Panc1 (cell line): ENCODE measurements at places on chromosomes 2 and 18.
A peak's percentile ranks its signal among the peaks of the same experiment; 100 is the strongest.

DNA sequence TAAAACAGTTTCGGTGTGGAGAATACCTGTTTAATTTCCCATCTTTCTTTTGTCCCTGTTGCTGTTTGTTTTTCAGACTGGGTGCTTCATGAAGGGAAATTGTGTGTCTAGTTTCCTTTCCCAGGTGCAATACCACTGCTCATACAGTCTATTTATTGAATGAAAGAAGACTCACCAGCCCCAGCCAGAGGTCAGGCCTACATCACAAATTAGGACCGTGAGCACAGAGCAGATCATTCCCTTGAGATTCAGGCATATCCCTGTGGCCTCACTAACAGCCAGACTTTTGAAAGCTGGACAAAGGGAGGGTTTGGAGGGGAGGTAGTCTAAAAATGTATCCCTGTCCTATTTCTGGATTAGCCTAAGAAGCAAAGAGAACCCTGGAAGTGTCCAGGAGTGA lies 278.9 kb downstream of the IRS1 start:
- H3K4me3 ChIP-seq: no peak overlapping the region
- H3K4me1 ChIP-seq: no peaks in the 10 kb centered on the region
- no peaks in the 10 kb centered on the region for H3K27me3 ChIP-seq
- no peak overlapping the region for H3K27ac ChIP-seq
- DNase-seq: no peak

DNA sequence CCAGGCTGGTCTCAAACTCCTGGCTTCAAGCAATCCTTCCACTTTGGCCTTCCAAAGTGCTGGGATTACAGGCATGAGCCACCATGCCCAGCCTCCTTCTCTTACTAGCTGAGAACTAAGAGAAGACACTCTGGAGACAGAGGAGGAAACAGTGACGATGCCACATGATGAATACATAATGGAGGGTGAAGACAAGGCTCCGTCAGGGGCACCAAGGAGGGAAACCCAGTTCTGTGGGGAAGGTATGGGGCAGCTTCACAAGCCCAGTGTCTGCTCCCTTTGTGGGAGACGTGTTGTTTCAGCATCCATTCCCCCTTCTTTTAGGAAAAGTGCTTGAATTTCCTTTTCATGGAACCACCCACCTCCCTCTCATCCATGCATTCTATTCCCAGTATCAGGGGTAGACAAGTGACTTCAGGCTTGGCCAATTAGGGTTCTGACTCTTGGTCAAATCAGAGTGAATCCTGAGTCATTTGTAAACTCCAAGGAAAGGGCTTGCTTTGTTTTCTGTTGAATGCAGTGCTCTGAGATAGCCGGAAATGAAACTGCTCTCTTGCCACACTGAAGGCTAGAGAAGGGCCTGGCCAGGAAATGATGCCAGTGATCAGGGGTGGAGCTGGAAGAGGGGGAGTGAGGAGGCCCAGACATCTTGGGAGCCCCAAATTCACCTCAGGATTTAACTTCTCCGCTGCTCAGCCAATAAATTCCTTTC lies 23.7 kb downstream of the TMEM127 start:
- H3K36me3 ChIP-seq: no peaks in the 10 kb centered on the region
- H3K27me3 ChIP-seq: no peaks in the 10 kb centered on the region
- no peak for DNase-seq
- H3K4me3 ChIP-seq: no peak overlapping the region
- no peaks in the 10 kb centered on the region for H3K4me1 ChIP-seq

- no peaks in the 10 kb centered on the region for H3K4me1 ChIP-seq
- DNase-seq: no peak
- H3K27me3 ChIP-seq: no peaks in the 10 kb centered on the region
- no peak overlapping the region for H3K27ac ChIP-seq
- H3K36me3 ChIP-seq: no peaks in the 10 kb centered on the region
Measured at GRCh38 chr2:79131687-79132086, 11.4 kb downstream of the REG1A start.

- DNase-seq: no peak
- H3K27ac ChIP-seq: no peak overlapping the region
- peaks cover 3% of the 10 kb centered on the region; the same call in 1 of the 2 replicates for H3K27me3 ChIP-seq
- H3K4me1 ChIP-seq: no peaks in the 10 kb centered on the region
- H3K36me3 ChIP-seq: no peaks in the 10 kb centered on the region
Measured at GRCh38 chr2:64344999-64345576, 108.9 kb upstream of the LGALSL start.

GRCh38 chr18:59052965-59053820 lies 86.5 kb upstream of the SEC11C start:
- no peak for DNase-seq
- H3K4me1 ChIP-seq: peaks cover 18% of the 10 kb centered on the region
- no peaks in the 10 kb centered on the region for H3K36me3 ChIP-seq
- no peak overlapping the region for H3K4me3 ChIP-seq
- no peaks in the 10 kb centered on the region for H3K27me3 ChIP-seq
- H3K27ac ChIP-seq: peak overlapping the region; percentile 89

GRCh38 chr2:26449278-26450030 lies 28.5 kb downstream of the OTOF start:
- H3K27me3 ChIP-seq: no peaks in the 10 kb centered on the region
- H3K27ac ChIP-seq: no peak overlapping the region
- no peak overlapping the region for H3K4me3 ChIP-seq

- no peak overlapping the region for H3K4me3 ChIP-seq
- no peak for DNase-seq
- H3K36me3 ChIP-seq: no peaks in the 10 kb centered on the region
Measured at GRCh38 chr18:74139411-74139810, 8.2 kb downstream of the FBXO15 start.

DNA sequence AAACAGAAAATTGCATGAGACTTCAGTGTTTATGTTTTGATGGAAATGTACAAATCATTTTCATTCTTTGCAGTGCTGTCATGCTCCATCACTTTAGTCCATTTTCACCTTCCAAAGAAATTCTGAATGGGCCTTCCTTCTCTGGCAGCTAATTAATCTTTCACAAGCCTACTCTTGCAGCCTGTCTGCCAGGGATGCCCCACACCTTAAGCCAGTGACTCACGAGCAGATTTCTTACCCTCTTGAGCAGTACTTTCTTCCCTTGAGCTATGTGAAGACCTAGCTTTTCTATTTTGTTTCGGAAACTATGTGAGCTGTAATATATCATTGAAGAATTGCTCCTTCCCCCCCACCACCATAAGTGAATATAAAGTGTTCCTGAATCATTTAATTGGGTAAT lies 404.3 kb upstream of the VWC2L start:
- no peak overlapping the region for H3K27ac ChIP-seq
- no peaks in the 10 kb centered on the region for H3K4me1 ChIP-seq
- no peak for DNase-seq
- no peaks in the 10 kb centered on the region for H3K36me3 ChIP-seq
- H3K4me3 ChIP-seq: no peak overlapping the region

- no peaks in the 10 kb centered on the region for H3K36me3 ChIP-seq
- no peak overlapping the region for H3K27ac ChIP-seq
- no peak overlapping the region for H3K4me3 ChIP-seq
- DNase-seq: no peak
Measured at GRCh38 chr2:46020416-46020815, 276.8 kb upstream of the EPAS1 start.

- no peaks in the 10 kb centered on the region for H3K27me3 ChIP-seq
- H3K4me1 ChIP-seq: peaks cover 7% of the 10 kb centered on the region; the same call in 1 of the 2 replicates
- H3K27ac ChIP-seq: no peak overlapping the region
- H3K4me3 ChIP-seq: no peak overlapping the region
- no peak for DNase-seq
Measured at GRCh38 chr2:45822272-45822630, 170.8 kb downstream of the PRKCE start.

- no peak overlapping the region for H3K4me3 ChIP-seq
- no peak for DNase-seq
- no peak overlapping the region for H3K27ac ChIP-seq
- no peaks in the 10 kb centered on the region for H3K4me1 ChIP-seq
- no peaks in the 10 kb centered on the region for H3K36me3 ChIP-seq
Measured at GRCh38 chr2:205270689-205271088, 411.6 kb upstream of the NRP2 start.

DNA sequence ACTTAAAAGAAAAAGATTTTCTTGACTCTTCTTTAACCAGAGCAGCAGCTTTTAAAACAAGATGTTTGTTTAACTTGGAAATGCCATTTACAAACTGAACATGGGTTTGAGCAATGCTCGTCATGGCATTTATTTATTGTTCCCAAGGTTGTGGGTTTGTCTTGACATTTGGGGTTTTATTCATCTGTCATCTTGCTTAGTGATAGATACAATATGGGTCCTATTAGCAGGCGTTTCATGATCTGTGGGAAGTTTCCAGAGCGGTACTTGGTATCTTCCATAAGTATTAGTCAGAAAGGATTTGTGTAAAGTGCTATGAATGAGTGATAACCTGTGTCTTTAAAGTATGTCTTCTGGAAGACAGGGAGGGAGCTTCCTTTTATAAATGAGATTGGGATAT lies 29.9 kb upstream of the MGAT5 start:
- H3K4me1 ChIP-seq: no peaks in the 10 kb centered on the region
- H3K27ac ChIP-seq: no peak overlapping the region
- H3K36me3 ChIP-seq: no peaks in the 10 kb centered on the region
- no peaks in the 10 kb centered on the region for H3K27me3 ChIP-seq
- no peak for DNase-seq

- H3K27ac ChIP-seq: no peak overlapping the region
- no peaks in the 10 kb centered on the region for H3K27me3 ChIP-seq
- no peaks in the 10 kb centered on the region for H3K4me1 ChIP-seq
- DNase-seq: no peak
- H3K36me3 ChIP-seq: no peaks in the 10 kb centered on the region
Measured at GRCh38 chr18:40738321-40738880, 1216.6 kb upstream of the PIK3C3 start.

- H3K4me3 ChIP-seq: no peak overlapping the region
- H3K4me1 ChIP-seq: no peaks in the 10 kb centered on the region
- H3K27me3 ChIP-seq: no peaks in the 10 kb centered on the region
- no peaks in the 10 kb centered on the region for H3K36me3 ChIP-seq
- DNase-seq: no peak
Measured at GRCh38 chr2:57850415-57851130, 196.0 kb upstream of the VRK2 start.

DNA sequence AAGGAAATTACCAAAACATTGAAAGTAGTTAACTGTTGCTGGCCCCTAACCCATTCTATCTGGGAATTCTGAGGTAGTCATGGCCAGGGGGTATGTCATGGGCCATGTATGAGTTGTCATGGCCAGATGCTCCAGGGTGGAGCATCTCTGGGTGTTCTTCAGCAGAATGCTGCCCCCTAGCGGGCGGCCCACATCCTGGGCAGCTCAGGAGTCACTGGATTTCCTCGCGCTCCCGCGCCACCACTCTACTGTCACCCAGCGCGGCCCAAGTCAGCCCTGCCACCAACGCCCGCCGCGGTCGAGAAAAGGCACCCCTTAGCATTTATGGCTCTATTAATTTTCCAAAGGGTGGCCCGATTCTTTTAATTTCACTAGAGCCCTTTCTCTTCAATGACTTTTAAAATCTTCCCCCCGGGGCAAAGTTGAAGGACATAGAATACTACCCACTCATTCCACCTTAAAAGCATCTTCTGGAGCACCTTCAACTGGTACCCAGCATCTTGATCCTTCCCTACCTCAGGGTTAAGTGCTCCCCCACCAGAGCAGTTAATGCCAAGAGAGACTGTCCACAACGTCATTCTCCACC lies 41.6 kb downstream of the PKDCC start:
- no peak overlapping the region for H3K27ac ChIP-seq
- DNase-seq: no peak
- H3K4me1 ChIP-seq: peaks cover 29% of the 10 kb centered on the region
- H3K4me3 ChIP-seq: no peak overlapping the region

GRCh38 chr18:73407506-73407905 lies 539.7 kb upstream of the NETO1 start:
- H3K4me1 ChIP-seq: no peaks in the 10 kb centered on the region
- H3K4me3 ChIP-seq: no peak overlapping the region
- no peaks in the 10 kb centered on the region for H3K27me3 ChIP-seq
- no peak overlapping the region for H3K27ac ChIP-seq

DNA sequence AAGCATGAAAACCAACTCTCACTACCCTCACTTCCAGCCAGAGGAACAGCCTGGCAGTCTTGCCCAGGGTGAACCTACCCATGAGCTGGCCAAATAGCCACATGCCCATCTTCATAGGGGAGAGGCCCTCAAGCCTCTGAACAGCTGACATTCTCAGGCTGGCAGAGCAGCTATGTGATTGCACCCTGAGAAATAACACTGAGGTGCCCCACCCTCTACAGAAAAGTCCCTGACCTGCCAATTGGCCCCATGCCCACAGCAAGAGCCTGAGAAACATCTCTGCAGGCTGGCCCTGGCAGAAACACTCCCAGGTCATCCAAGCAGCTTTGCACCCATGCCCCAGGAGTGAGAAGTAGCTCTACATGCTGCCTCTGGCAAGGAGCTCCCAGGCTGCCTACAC lies 127.4 kb upstream of the OTX1 start:
- no peaks in the 10 kb centered on the region for H3K4me1 ChIP-seq
- no peaks in the 10 kb centered on the region for H3K27me3 ChIP-seq
- no peak overlapping the region for H3K27ac ChIP-seq
- H3K4me3 ChIP-seq: no peak overlapping the region
- DNase-seq: no peak

DNA sequence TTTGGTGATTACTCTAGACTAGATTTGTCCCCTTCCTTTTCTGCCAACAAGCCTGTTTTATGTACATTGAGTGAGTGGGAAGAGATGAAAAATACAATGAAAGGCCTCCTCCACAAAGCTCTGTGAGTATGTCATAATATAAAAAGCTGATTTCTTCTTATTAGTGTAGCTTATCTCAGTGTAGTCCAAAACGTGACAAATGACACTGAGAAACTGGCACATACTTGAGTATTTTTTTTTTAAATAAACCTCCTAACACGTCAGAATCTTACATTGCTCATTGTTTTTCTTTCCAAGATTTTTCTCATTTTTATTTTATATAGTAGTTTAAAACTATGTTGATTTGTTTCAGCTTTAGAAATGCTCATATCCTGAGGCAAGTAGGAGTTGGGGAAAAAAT lies 17.9 kb upstream of the FIGN start:
- H3K27ac ChIP-seq: peak overlapping the region; percentile 6; the same call in 1 of the 2 replicates
- no peaks in the 10 kb centered on the region for H3K4me1 ChIP-seq
- no peak for DNase-seq
- no peaks in the 10 kb centered on the region for H3K36me3 ChIP-seq
- no peak overlapping the region for H3K4me3 ChIP-seq
- H3K27me3 ChIP-seq: no peaks in the 10 kb centered on the region

- no peaks in the 10 kb centered on the region; the same call in 1 of the 2 replicates for H3K36me3 ChIP-seq
- H3K4me1 ChIP-seq: peaks cover 12% of the 10 kb centered on the region
- H3K27me3 ChIP-seq: no peaks in the 10 kb centered on the region
- H3K4me3 ChIP-seq: peak overlapping the region; percentile 79
Measured at GRCh38 chr2:240433973-240434727, 1.3 kb upstream of the GPC1 start.
